ENCODE measurements at places on chromosomes 16 and 17. TPM values are rescaled to one million over a fixed set of nuclear protein-coding genes. Genes with fewer than 3 reads are reported as not detected.
A peak's percentile ranks its signal among the peaks of the same experiment; 100 is the strongest.

GRCh38 chr17:33560165-33560564 is 267.1 kb upstream of the ASIC2 start:
- no peaks in the 10 kb centered on the region for H3K27me3 ChIP-seq
- H3K36me3 ChIP-seq = no peaks in the 10 kb centered on the region
- no peak overlapping the region for H3K27ac ChIP-seq

DNA sequence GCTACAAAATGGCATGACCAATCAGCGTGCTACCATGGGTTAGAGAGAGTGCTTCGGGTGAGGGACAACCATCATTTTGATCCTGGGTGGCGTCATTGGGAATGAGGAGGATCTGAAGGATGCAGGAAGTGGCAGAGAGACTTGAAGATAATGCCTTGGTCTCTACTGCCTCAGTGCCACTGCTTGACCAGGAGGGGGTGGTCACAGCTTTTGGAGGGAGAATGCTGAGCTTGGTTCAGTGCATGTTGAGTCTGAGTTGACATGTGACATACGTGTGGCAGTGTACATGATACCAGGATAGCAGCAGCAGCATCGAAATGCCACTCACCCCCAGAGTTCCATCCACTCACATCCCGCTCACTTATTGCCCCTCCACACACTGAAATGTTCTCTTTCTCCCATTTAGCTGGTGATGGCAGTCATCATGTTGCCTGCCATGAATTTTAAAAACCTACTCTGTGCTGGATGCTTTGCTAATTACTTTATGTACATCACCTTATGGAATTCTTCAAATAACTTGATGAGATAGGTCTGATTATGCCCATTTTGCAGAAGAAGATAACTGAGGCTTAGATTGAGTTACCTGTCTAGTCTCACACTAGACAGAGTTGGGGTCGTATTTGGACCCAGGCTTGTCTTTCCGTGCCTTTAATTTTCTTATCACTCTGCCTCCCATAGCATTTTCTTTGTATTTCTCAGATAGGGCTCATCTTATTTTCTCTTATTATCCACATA is 36.7 kb downstream of the ARSG start:
- no peak for DNase-seq
- no peaks in the 10 kb centered on the region for H3K36me3 ChIP-seq
- H3K27ac ChIP-seq = no peak overlapping the region
- no peaks in the 10 kb centered on the region for H3K27me3 ChIP-seq
- no peak overlapping the region for H3K4me3 ChIP-seq

- H3K27ac ChIP-seq = no peak overlapping the region
- H3K27me3 ChIP-seq = peaks cover 25% of the 10 kb centered on the region
- DNase-seq = no peak
Observed at GRCh38 chr17:6684881-6685767, 28.0 kb downstream of the SLC13A5 start.

GRCh38 chr17:4584917-4585637 is 748 bp downstream of the SMTNL2 start:
- H3K4me1 ChIP-seq = no peaks in the 10 kb centered on the region
- no peaks in the 10 kb centered on the region for H3K36me3 ChIP-seq
- no peak for DNase-seq
- H3K4me3 ChIP-seq = no peak overlapping the region

DNA sequence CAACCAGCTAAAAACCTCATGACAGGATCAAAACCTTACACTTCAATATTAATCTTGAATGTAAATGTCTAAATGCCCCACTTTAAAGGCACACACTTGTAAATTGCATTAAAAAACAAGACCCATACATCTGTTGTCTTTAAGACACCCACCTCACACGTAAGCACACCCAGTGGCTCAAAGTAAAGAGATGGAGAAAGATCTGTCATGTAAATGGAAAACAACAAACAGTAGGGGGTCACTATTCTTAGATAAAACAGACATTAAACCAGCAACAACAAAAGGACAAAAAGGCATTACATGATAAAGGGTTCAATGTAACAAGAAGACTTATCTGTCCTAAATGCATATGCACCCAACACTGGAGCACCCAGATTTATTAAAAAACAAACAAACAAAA is 35.6 kb downstream of the SDR42E1 start:
- H3K4me3 ChIP-seq = no peak overlapping the region
- H3K36me3 ChIP-seq = no peaks in the 10 kb centered on the region
- DNase-seq = no peak

DNA sequence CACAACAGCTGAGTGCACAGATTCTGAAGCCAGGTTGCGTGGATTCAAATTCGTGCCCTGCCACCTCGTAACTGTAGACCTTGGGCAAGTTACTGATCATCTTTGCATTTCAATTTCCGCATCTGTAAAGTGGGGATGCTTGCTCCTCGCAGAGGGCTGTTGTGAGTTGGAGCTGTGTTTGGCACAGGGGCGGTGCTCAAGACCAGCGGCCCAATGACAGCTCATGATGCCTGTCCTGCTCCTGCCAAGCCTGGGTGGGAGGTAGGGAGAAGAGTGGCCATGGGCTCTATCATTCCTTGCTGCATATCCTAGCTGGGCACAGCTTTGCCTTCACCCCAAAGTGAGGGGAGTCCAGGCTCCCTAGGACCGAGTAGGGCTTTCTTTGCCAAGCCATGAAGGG is 12.6 kb downstream of the NXPH3 start:
- no peak overlapping the region for H3K4me3 ChIP-seq
- 0 out of 2 replicates have a peak, but pooled peaks cover 6% of the 10 kb centered on the region for H3K36me3 ChIP-seq
- peak; percentile 28 for DNase-seq
- H3K4me1 ChIP-seq = peaks cover 15% of the 10 kb centered on the region
- H3K27me3 ChIP-seq = no peaks in the 10 kb centered on the region
- H3K27ac ChIP-seq = 0 out of 2 replicates have a peak overlapping the region, but pooled peaks have one; percentile 26

DNA sequence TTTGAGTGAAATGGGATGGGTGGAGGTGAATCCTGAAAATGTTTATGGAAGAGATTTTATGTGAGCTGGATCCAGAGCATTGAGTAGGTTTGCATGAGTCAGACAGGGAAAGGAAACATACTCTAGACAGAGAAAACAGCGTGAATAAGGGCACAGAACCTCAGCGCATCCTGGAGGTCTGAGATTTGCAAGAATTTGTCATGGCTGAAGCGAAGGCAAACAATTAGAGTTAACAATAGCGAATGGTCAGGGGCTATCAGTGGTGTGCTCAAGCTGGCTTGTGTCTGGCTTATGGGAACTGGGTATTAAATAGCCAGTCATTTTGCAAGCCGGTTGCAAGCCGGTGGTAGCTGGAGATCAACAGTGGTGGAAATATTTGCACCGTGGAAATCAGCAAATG is 36.4 kb downstream of the MAP2K6 start:
- H3K4me1 ChIP-seq = no peaks in the 10 kb centered on the region
- H3K27me3 ChIP-seq = no peaks in the 10 kb centered on the region
- H3K27ac ChIP-seq = no peak overlapping the region
- H3K36me3 ChIP-seq = no peaks in the 10 kb centered on the region
- no peak for DNase-seq

DNA sequence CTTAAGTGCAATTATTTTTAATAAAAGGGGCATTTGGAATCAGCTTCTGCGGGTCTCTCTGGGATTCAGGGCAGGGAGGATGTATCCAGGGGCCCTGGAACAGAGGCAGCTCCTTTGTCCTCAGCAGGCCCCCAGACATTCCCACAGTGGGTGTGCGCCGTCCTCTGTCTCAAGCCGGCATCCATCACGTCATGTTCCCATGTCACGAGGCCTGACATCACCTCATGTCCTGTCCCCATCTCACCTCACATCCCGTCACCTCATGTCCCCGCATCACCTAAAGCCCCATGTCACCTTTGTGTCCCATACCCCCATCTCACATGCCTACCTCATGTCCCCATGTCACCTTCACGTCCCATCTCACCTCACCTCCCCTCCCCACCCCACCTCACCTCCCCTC is 18.5 kb downstream of the GAA start:
- no peaks in the 10 kb centered on the region for H3K27me3 ChIP-seq
- H3K27ac ChIP-seq = no peak overlapping the region
- no peak for DNase-seq
- no peak overlapping the region for H3K4me3 ChIP-seq
- no peaks in the 10 kb centered on the region for H3K36me3 ChIP-seq

- H3K4me3 ChIP-seq = no peak overlapping the region
- no peak overlapping the region for H3K27ac ChIP-seq
Observed at GRCh38 chr17:15346066-15346595, 4.7 kb upstream of the TEKT3 start.

DNA sequence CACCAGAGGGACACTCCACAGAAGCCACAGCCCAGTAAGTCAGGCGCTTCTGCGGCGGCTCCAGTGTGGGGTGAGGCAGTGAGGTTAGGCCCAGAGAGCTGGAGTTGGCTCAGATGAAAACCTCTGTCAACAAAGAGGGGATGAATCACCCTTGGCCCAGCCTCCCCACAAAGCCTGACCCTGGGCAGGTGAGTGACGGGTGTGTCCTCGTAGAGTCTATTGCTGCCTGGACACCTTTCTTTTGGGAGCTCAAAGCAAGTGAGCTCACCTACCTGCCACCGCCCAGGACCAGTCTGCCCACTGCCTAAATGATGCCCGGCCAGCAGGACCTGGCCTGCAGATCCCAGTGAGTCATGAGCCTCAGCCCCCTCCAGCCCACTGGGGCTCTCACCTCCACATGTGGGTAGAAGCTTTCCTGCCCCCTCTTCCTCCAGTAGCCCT is 24.9 kb upstream of the DBNDD1 start:
- no peaks in the 10 kb centered on the region for H3K36me3 ChIP-seq
- 0 out of 2 replicates have a peak, but pooled peaks cover 7% of the 10 kb centered on the region for H3K4me1 ChIP-seq
- DNase-seq = no peak

DNA sequence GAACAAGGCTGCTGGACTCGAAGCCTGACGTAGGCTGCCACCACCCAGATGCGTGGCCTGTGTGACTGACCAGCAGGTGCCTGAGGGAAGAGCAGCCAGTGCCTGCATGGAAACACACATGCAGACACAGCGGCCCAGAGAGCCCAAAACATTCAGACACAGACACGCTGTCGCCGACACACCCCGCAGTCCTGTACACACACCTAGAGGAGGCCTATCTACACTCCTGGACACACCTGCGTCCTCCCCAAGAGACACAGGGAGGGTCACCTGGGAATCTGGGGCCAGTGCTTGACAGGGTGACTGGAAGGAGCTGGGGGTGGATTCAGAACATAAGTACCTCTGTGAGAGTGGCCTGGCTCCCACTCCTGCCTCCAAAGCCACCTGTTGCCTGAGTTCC is 6.1 kb upstream of the TSPOAP1 start:
- peaks cover 40% of the 10 kb centered on the region for H3K4me1 ChIP-seq
- no peaks in the 10 kb centered on the region for H3K27me3 ChIP-seq
- H3K27ac ChIP-seq = no peak overlapping the region

DNA sequence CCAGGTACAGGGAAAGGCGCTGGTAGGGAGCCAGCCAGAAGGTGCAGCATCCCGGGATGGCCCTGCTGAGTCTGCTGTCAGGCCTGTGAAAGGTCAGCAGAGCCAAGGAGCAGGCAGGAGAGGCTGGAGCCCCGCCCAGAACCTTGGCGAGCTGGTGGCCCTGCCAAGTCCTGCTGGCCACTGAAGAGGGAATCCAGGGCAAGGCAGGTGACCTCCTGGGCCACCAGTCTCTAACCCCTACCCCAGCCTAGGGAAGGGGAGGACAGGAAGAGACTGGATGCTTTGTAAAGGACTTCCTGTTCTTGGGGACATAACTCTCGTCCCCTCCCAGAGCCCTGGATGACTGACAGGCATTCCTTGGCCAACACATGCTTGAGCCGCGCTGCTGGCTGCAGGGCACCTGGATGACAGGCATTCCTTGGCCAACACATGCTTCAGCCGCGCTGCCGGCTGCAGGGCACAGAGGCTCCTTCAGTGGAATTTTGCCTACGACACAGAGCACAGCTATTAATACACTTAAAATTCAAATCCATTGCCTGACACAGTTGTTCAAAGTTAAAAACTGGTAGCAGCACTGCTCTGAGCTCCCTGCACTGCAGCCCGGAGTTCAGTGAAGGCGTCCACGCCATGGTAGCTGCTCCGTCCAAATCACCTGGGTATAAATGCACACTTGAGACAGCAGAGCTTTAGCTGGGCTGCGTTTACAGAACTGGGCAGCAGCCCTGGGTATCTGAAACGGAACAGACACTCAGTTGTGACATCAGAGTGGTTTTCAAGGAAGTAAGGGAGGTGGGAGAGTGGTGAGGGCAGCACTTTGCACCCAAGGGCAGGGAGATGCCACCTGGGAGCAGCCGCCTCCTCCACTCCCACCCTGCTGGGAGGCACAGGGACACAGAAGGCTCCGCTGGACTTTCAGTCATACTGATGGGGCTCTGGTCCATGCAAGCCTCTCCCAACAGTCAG is 2.0 kb upstream of the BRICD5 start:
- H3K27me3 ChIP-seq = no peaks in the 10 kb centered on the region
- H3K27ac ChIP-seq = no peak overlapping the region
- H3K36me3 ChIP-seq = no peaks in the 10 kb centered on the region
- H3K4me1 ChIP-seq = peaks cover 10% of the 10 kb centered on the region
- DNase-seq = no peak
- H3K4me3 ChIP-seq = peak overlapping the region; percentile 72

- no peaks in the 10 kb centered on the region for H3K4me1 ChIP-seq
- no peaks in the 10 kb centered on the region for H3K27me3 ChIP-seq
- peak; percentile 4 for DNase-seq
- H3K27ac ChIP-seq = no peak overlapping the region
- no peaks in the 10 kb centered on the region for H3K36me3 ChIP-seq
Observed at GRCh38 chr16:10090816-10091215, 91.4 kb downstream of the GRIN2A start.

The LRRC75A gene
- polyA plus RNA-seq = 0.54 TPM

The LRRC37A gene
- polyA plus RNA-seq = 1.3 TPM

The STX1B gene
- 0.46 TPM for polyA plus RNA-seq

The PLEKHH3 gene
- polyA plus RNA-seq = 7.5 TPM

The PIPOX gene
- not detected for polyA plus RNA-seq

Measured in GM23248 (cell line).